ENCODE measurements at places on chromosomes 3 and 15.

- peak; percentile 82 for DNase-seq
Measured at GRCh38 chr15:101014921-101015841, 96.0 kb downstream of the LRRK1 start.

- no peak for DNase-seq
Measured at GRCh38 chr3:99317201-99317600, 321.2 kb upstream of the COL8A1 start.

DNA sequence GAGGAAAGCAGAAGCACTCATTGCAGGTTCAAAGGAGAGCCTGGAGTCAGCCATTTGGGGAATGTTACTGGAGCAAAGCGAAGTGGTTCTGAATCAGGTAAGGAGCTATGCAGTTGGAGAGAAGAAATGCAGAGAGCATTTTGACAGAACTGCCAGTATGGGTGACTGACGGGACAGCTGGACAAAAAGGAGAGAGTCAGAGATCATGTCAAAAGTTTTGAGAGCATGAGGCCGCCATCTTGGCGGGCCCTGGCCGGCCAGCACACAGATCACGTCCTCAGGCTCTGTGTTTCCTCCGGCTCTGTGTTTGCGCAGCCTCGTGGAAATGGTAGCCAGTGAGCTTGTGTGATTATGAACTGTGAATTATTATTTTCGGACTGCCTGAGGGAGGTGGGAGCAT is 29.8 kb upstream of the UBE3A start:
- DNase-seq: no peak

- DNase-seq: peak; percentile 70
Measured at GRCh38 chr3:125115640-125116039, 59.8 kb upstream of the HEG1 start.

DNA sequence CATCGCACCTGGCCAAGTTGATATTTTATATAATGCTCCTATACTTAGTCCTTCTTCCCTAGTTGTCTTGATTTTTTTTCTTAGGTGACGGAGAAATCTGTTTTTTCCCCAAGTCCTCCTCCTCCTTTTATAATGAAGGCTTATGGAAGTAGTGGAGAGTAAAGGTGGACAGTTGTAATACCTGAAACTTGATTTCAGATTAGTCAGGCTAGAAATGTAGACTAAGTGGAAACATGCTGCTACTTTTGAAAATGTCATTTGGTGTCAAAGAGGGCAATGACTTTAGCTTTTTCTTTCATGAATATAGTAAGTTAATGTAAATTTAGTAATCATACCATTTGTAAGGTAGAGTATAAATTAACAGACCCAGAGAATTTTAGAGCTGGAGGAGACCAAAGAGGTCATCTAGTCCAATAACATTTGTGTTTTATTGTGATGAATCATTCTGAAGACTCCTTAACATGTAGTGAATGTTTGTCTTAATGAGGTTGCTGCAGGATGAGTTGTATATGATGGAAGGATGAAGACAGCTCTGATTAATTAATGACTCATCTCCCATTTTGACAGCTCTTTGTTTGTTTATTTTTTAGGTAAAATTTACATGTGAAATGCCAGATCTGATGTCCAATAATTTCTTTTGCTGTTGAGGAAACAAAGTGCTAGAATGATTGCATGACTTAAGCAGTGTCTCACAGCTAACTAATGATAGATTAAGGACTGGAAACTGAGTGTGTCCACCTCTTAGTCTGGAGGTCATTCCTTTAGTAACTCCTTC is 8.7 kb downstream of the CTDSPL2 start:
- no peak for DNase-seq

- DNase-seq: no peak
Measured at GRCh38 chr15:83012636-83013035, 1.2 kb upstream of the C15orf40 start.

DNA sequence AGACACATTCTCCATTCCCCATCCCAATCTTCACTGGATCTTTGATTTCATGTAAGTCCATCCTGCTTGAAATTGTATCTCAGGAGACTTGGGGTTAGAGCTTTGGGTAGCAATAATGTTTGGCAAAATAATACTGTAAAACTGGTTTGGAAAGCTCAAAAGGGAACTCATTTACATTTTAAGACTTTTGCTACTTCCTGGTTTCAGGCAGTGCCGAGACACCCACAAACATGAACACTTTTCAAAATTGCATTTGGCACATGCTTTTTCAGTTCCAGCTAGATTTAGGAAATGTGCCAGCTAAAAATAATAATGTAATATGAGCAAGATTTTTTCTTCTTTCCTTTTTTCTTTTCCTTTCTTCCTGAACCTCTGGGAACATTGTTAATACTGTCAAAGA is 145.7 kb upstream of the CBLB start:
- DNase-seq: no peak

DNA sequence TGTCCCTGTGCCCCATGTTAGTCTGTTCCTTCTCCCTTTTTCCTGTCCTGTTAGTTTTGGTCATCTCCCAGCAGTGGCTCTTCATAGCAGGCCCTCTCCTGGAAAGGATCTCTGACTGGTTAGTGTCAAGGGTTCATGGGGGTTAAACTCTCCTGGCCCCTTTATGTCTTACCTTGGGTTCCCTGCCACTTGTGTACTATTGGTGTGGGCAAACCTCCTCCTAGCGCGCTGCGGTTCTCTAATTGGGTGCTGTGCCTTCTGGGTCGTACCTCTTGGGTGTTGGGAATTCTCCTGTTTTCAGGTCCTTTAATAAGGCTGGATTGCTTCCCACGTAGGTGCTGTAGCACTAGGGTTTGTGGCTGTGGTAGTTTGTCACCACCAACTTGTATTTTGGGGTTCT is 18.8 kb downstream of the GMPS start:
- no peak for DNase-seq

- DNase-seq: no peak
Measured at GRCh38 chr3:12780751-12781150, 15.7 kb upstream of the CAND2 start.

DNA sequence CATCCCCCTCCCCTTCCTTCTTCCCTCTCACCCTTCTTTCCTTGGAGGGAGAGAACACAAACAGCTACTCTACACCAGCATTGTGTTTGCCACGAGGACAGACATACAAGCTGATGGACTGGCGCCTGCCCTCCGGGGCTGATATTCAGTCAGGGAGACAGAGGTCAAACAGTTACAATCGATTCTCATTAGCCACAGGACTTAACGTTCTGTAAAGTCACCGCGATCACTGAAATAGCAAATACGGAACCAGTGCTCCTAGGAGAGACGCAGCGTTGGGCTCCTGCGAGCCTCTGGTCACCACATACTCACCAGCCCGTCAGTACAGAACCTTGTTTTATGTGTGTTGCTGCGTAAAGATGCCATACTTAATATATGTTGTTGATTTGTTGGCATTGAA is 108.8 kb downstream of the LRRK1 start:
- no peak for DNase-seq

DNA sequence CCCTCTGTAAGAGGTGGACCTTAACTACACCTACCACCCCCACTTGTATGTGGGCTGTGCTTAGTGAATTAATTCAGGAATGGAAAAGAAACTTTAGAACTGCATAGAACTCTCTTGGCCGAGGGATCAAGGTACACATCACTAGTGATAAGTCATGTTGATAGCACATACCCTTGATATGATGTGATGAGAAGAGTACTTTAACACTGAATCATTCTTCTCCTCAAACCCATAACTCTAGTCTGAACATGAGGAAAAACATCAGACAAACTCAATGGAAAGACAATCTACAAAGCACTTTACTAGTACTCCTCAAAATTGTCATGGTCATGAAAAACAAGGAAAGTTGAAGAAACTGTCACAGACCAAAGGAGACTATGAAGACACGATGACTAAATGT is 87.6 kb downstream of the P2RY1 start:
- DNase-seq: no peak

DNA sequence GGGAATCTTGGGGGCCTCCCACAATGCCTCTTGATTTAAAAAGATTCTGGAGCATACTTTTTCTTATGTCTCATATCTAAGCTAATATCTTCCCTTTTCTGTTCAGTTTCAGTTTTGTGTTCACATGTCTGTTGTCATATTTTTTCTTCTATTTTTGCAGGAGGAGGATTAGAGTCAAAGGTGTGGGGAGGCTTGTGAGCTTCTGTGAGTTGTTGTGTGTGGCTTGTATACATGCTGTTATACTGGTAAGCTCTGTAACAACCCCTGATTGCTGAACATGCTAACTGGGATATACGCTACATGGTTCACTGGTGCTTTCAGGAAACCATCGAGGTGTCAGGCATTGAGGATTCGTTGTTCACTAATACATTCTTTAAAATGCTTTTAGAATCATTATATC is 83.5 kb downstream of the SLC25A26 start:
- no peak for DNase-seq

DNA sequence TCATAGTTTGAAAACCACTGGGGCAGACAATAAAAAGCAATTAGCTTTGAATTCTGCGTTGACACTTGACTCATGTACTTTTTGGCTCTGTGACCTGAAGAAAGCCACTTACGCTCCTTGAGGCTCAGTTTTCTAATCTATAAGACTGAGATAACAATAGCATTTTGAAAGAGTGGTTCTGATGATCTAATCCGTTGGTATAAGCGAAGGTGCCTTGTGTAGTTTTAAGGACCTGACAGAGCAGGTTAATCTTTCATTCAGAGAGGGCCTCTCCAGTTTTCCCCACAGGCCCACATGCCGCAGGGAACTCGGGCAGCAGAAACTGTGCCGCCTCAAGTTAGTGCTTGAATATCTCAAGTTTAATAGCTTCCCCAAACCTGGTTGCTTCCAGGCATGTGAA is 306.0 kb upstream of the GBE1 start:
- DNase-seq: no peak

- no peak for DNase-seq
Measured at GRCh38 chr3:46864061-46864881, 1.0 kb upstream of the MYL3 start.

DNA sequence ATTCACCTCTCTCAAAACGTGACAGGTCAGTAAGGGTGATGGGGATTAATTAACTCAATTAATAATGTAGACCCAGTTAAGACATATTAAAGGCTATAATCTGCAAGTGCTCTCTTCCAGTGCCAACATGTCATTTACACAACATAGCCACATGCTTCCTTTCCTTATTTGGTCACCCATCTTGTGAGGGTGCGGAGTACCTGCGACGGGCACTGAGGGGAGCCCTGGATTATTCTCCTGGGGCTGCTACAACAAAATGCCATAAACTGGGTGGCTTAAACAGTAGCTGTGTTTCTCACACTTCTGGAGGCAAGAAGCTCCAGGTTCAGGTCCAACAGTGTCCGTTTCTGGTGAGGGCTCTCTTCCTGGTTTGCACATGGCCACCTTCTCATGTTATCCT is 157.4 kb upstream of the LRTM1 start:
- no peak for DNase-seq

DNA sequence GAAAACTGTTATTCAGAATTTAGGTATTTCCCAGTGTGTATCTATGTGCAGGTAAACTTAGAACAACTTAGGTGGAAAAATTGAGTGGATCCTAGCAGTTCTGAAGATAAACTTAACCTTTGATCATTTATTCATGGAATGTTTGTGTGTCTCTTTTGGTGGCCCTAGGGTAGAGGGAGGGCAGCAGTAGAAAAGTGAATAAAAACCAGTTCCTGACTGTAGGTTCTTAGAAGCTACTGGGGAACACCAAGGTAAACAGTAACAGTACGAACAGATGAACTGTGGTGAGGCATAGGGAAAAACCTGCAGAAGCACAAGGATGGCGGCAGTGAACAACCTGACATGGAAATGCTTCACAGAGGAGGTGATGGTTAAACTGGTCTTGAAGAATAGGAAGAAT is 2.5 kb downstream of the SNRK start:
- no peak for DNase-seq

DNA sequence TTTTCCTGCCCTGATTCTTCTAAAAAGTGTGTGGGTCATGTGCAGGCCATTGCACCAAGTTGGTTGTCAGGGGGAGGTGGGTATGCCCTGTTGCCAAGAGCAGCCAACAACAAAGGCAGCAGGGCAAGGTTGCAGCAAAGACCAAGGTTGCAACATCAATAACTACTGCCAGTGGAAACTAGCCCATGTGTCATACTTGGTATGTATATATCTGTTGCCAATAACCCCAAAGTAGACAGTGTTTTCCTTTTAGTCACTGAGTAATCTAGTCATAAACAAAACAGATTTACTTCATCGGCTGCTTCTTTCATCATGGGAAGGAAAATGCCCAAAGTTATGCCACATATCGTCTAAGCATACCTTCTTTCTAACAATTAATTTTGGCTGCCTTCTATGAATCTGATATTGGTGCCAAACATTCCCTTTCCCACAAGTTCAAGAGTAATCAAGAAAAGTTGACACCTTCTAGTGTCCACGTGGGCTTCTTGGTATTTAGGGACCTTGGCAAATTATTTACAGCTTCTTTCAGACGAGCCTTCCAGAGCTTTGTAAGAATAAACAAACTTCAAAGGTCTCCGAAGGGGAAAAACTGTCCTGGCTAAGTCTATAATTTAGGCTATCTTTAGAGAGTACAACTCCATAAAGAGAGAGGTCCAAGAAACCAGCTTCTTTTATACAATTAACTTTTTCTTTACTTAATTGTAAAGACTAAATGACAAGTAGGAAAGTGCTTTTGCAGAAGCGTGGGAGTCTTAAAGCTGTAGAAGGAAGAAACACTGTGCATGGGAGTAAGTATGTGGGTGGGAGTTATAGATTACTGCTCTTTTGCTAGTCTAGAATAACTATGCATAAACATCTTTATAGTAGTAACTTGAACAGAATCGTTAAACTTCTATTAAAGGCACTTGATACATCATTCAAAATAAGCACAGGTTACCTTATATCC is 10.0 kb upstream of the MBNL1 start:
- DNase-seq: peak; percentile 93

DNA sequence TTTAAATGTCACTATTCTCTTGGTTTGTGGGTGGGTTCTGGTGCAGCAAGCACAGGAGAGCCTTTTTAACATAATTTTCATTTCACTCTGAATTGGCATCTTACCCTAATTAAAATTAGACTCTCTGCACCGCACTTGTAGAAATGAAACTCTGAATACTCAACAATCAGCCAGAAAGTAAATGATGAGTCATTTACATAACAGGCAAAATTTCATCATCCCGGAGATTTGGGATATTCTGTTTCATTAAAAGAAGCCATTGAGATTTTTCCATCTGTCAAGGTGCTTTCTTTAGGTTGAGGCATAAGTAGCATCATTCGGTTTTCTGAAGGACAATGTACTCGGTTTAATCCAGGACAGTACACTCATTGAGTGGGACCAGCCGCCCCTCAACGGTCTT is 111.0 kb downstream of the RFTN1 start:
- no peak for DNase-seq

DNA sequence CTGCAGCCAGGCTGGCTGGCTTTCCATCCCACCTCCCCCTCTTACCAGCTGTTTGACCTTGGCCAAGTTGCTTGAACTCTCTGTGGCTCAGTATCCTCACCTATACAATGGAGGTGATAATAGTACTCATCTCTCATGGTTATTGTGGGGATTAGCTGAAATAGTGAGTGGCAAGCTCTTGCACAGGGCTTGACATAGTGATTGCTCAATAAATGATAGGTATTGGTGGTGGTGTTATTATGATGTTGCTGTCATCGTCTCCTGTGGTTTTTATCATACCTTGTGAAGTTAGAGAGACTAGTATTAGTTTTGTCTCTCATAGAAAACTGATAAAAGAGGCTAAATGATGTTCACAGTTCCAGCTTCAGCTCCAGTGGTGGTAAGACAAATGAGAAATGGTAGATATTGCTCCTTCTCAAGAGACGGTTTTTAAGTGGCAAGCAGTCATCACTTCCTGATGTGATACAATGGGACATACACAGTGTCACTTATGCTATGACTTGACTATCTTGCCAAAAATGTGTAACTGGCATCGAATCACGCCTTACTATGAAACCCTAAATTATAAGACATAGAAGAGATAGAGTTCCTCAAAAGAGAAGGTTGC is 12.1 kb upstream of the UBE2E1 start:
- DNase-seq: no peak
